ENCODE measurements at places on chromosomes 13 and 19.

DNA sequence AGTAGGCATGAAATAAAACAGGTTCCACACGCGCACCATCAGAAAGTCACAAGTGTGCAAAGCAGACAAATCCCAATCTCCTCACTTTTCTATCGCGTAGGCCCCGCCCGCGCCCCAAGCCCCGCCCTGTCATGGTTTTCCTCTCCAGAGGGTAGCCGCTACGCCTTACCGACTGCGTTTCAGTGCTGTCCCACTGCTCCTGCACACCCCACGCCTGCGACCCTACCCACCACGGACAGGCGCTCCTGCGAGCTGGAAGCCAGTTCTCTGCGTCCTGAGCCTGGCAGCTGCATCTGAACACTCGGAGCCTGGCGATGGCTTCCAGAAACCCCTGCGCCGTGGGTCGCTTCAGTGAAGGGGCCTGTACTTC lies 379 bp upstream of the ZNF470 start:
- DNase-seq: peak; percentile 68

- no peak for DNase-seq
Observed at GRCh38 chr13:29535663-29536655, 59.5 kb downstream of the SLC7A1 start.

DNA sequence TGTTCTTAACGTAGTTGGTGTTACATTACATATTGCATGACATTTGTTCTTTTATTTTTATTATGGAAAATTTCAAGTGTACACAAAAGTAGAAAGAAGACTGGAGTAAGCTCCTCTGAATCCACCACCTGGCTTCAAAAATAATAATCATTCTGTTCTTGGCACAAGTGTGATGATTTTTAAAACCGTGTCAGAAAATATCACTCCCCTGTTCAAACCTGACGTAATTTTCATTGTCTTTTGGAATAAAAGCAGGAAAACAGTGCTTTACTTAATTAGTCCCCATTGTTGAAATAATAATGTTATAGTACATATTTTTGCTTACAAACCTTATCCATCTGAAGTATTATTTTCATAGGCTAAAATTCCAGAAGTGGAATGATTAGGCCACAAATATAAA lies 41.3 kb upstream of the SCEL start:
- no peak for DNase-seq

GRCh38 chr13:47374741-47375140 lies 477.9 kb upstream of the HTR2A start:
- DNase-seq: no peak

- DNase-seq: peak; percentile 34
Observed at GRCh38 chr13:38265132-38265497, 84.5 kb upstream of the UFM1 start.

DNA sequence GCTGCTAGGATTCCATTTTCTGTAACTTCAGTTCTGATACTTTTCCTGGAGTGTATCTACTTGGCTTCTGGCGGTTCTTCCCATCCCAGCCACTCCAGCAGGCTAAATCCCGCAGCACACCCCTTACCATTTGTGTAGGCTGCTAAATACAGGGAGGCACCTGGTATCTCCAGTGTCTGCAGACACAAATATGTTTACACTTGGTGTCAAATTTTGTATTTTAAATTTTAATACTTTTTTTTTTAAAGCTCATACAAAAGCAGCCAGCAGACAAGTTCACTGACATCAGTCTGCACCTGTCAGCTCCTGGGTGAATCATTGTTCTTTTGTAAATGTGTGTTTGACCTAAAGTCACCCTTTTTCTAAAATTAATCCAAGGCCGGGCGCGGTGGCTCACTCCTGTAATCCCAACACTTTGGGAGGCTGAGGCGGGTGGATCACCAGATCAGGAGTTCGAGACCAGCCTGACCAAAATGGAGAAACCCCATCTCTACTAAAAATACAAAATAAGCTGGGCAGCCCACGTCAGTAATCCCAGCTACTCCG lies 3.4 kb upstream of the ZSCAN4 start:
- peak; percentile 13 for DNase-seq

GRCh38 chr13:37475966-37476365 lies 122.6 kb downstream of the POSTN start:
- DNase-seq: no peak

DNA sequence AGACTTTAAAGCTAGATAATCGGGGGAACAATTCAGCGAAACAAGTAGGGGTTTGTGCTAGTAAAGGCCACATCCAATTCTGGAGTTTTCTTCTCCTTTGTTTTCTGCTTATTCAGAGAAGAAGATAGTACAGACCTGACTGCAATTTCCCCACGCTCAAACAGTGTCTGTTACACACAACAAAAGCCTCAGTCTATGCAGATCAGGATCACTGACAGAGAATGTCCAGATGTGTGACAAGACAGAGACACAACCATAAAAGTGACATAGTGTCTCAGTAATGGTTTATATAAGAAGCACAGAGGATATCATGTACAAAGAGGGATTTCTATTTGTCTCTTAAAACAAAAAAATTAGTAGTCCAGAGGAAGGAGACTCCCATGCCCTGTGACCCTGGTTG lies 70.7 kb upstream of the GTF3A start:
- DNase-seq: no peak

DNA sequence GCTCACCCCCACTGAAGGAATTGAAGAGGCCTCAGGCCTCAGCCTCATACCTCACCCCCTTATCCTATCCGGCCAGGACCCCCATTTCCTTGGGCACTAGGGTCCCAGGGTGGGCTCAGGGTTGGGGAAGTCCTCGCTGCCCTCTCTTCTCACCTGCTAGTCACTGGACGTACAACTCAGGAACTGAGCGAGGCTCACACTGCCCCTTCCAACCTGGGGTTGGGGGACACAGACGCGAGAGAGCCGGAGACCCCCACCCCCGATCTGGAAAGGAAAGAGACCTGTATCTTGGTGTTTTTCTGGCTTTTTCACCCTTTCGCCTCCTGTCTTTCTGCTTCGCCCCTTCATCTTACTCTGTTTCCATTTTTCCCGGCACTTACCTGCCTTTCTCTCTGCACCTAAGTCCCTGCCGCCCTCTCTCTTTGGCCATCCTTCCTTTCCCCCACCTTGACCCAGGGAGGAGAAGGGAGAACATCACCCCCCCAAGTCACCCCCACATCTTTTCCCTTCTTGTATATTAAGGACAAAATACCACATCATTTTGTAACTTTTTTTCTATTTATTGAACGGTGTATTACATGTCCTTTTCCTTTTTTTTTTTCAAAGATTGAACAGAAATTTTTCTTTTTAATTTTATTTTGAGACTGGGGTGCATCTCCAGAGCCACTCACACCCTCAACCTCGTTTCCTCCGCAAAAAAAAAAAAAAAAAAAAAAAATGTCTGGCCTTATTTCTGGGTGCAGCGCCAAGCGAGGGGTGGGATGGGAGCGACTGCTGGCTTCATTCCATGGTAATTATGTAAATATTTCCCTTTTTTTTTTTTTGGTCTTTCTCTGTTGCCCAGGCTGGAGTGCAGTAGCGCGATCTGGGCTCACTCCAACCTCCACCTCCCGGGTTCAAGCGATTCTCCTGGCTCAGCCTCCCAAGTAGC lies 36.6 kb downstream of the ZSWIM4 start:
- DNase-seq: no peak

- DNase-seq: no peak
Observed at GRCh38 chr13:59744747-59745391, 418.9 kb downstream of the DIAPH3 start.

- peak; percentile 32 for DNase-seq
Observed at GRCh38 chr19:43524922-43525835, 1.8 kb downstream of the ETHE1 start.

DNA sequence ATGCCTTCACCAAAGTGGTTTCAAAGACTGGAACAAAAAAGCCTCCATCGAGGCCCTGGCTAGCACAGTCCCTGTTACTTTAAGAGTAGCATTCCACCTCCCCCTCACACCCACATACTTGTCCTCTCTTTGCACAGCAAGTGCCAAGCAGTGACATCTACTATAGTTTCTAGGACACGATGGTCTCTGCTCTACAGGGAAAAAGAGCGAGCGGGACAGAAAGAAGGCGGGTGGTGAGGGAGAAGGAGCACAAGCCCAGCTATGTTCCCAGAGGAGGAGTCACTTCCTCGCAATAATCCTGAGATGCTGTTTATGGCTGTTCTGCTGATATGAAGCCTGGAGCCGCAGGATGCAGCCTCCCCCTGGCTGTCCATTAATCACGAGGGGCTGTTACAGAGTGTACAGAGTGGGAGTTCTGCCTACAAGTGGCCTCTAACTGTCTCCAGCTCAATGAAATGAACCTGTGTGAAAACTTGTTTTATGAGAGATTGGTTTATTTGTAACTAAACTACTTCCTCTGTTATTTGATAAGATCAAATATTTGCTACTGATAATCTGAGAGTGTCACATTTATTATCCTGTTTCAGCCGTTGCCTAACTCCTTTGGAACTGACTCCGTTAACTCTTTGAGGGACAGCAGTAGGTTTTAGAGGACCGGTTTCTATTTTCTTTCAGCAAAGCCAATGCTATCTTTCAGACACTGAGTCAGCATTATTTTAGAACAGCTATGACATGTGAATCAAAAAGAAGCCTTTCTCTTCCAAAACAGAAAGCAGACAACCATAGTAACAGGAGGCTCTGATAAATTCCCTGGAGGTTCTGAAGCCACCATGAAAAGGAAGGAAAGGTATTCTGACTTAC lies 208.0 kb downstream of the SPRY2 start:
- no peak for DNase-seq

- DNase-seq: no peak
Observed at GRCh38 chr19:15812060-15812722, 3.3 kb downstream of the OR10H1 start.

GRCh38 chr13:108407495-108407894 lies 138.0 kb downstream of the TNFSF13B start:
- no peak for DNase-seq

GRCh38 chr13:25281193-25281934 lies 5.9 kb downstream of the MTMR6 start:
- no peak for DNase-seq

GRCh38 chr13:59299584-59299983 lies 864.1 kb downstream of the DIAPH3 start:
- DNase-seq: no peak

GRCh38 chr13:98486412-98486811 lies 90.5 kb downstream of the STK24 start:
- DNase-seq: no peak

DNA sequence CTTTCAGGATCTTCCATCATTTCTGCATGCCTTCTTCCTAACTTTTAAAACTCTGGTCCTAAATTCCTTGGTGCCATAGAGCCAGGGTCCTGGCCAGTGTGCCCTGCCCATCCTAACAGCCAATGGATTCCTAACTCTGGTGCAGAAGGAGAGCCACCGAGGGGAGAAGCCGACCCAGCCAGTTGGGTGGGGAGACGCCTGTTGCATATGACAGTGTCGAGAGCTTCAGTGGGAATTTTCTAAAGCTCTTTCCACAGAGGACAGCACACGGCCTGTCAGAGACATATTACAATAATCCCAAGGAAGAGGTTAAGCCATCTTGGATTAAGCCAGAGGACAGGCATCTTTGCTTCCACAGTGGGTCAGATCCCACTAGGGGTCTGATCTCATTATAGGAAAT lies 180.4 kb downstream of the ZNF536 start:
- peak; percentile 87 for DNase-seq

DNA sequence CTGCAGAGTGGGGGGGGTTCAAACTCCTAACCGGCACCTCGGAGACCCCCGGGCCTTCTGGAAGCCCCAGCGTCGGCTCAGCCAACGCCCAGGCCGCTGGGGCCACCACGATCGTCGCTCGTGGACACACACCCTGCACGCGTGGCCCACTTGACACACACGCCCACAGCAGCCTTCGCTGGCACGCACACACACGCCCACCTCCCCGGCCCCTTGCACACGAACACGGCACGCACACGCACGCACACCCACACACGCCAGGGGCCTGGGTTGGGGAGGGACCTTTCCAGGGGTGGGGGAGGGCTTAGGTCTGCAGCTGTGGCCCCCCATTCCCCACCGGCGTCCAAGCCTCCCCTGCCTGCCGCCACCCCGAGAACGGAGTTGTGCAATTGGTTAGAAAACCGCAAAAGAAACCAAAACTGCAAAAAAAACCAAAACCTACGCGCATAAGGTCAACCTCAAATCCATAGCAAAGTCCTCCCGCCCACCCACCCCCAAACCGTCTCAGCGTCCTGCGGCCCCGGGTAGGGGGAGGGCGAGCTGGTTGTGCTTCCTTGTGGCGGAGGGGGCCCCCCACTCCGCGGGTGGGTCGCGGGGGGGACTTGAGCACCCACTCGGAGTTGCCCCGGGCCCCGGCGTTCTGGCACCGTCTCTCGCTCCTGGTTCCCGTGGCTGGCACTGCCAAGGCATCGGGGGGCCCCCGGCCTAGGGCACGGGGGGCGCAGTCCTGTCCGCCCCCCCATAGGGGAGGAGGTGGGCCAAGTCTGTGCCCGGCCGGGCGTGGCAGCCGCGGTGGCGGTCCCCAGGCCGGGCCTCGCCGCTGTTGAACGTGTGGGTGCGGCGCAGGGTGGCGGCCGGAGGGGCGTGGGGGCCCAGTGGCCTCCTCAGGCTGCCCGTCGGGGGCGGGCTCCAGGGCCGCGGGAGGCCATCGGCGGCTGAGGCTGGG lies 3.3 kb upstream of the LRG1 start:
- DNase-seq: no peak

DNA sequence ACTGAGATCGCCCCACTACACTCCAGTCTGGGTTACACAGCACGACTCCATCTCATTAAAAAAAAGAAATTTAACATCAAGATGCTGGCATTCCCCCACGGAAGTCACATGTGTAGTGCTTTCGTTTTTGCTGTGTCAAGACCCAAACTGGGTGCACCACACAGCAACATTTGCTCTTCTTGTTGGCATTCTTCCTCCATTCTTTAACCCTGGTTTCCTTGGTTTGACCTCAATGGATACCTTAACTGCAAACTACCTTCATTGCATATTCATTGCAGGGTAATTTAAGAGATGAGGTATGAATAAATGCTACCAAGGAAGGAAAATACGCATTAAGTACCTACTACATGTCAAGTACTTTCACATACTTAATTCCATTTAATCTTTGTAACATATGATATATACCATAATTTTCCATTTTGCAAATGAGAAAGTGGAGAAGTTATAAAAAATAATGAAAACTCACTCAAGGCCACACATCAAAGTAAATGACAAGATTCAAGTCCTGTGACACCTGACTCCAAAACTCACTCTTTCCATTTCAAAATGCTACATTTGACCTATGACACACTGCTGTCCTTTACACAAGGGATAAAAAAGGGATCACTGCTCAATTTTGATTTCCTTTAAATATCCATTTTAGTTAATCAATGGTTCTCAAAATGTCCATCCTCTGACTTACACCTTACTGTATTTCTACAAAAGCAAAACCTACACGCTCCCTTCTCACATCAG lies 59.2 kb downstream of the STK24 start:
- no peak for DNase-seq

- DNase-seq: no peak
Observed at GRCh38 chr13:112938680-112939079, 30.3 kb upstream of the MCF2L start.

DNA sequence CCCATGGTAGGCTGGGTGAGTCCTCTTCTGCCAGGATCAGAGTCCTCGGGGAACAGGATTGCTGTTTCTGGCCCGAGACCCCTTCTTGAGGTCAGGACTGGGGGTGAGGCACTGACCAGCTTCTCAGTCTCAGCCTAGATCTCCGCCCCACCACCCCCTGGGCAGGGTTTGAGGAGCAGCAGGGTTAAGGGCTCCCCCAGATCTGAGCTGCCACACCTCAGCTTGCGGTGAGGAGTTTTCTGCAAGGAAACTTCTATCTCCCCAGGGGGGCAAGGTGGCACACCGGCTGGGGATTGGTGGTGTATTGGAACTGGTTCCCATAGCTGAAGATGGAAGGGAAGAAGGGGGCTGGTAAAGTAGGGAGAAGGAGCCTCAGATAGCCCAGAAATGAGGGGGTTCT lies 19.5 kb downstream of the CHST8 start:
- DNase-seq: no peak
